ENCODE measurements at places on chromosomes 7 and 10.

- DNase-seq, result peak; percentile 9
Observed at GRCh38 chr10:70053841-70054288, 1.2 kb downstream of the MACROH2A2 start.

DNA sequence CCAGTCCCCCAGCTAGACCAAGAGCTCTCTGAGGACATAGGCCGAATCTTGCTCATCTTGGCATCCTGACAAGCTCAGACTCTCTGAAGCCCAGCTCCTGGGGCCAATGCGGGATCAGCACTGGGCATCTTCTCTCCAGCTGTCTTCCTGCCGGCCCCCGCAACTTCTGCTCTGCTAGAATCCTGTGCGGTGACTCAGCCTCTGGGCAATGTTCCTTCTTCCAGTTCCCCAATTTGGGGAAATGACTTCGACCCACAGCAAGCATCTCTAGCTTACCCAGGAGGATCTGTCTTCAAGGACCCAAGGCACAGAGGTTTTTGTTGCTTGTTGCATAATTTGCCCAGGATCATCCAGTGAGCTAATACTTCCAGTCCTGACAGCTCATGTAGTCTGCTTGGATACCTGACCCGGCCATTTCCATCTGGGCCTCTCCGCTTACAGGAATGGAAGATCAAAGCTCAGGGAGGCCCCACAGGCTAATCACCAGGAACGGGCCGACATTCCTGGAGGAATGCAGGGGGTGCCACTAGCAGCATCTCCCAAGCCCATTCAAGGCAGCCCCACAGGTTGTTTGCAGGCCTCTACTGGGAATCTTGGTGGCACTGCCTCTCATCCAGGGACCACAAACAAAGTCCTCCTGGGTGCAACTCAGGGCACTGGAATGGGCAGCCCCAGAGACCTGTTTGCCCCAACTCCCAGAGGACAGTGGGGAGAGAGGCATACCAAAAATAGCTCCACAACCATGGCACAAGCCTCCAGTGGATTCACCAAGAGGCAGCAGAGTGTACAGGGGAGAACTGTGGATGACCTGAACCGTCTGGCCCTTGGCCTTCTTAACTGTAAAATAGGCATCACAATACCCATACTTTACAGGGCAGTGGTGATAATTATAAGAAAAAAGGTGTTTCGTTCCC is 151.9 kb downstream of the NEURL1 start:
- DNase-seq, result peak; percentile 99

GRCh38 chr7:17677408-17677807 is 262.9 kb downstream of the SNX13 start:
- DNase-seq, result no peak

GRCh38 chr7:103622274-103622673 is 176.3 kb upstream of the SLC26A5 start:
- no peak for DNase-seq
